ENCODE measurements at places on chromosomes 13 and 19.

DNA sequence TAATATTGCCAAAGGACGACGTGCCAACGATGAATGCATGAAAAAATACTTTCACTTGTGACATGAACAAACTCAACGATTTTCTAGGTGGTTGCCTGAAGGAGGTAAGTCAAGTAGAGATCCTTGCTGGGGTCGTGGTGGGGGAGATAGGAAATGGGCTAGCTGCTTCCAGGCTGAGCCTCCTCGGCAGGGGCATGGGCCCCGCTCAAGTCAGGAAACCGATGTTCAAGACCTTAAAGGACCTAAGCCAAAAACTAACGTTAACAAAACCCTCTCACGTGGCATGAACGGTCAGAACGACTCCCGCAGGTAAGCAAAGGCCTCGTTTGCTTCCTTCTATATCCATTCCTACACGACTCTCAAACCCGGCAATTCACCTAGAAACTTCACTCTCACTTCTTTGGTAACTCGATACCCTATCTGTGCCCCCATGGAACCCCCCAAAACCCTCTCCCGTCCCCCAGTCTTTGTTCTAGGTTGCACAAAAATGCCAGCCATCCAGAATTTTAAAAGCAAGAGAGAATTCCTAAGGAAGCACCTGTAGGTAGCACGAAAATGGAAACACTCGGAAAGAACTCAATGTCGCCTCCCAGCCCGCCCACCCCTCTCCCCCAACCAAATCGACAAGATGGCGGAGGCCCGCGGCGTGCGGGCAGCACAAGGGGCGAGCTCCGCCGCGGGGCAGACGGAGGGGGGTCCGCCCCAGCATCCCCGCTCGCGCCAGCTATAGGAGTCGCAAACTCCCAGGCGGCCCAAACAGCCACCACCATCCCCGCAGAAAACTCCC, 13.6 kb downstream of the ACP4 start:
- no peak for DNase-seq

- no peak for DNase-seq
Observed at GRCh38 chr13:47890146-47890814, 110.8 kb downstream of the SUCLA2 start.

DNA sequence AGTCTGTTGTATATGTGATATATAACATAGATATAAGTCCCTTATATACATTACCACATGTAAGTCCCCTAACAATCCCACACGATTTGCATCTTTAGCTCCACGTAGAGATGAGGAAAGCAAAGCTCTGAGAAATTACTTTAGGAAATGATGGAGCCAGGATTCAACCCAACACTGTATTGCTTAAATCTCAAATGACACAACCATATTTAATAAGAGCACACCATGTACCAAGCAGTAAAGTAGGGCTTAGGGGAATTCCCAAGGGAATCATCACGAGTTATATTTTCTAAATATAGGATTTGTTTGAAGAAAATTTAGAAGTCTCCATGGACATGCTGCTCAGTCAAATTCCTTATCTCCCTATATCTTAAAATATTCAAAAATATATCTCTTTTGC, 61.3 kb upstream of the POMP start:
- DNase-seq: no peak

GRCh38 chr13:22210134-22210930, 539.5 kb downstream of the FGF9 start:
- DNase-seq: no peak

GRCh38 chr13:94058821-94059360, 420.6 kb downstream of the DCT start:
- no peak for DNase-seq

DNA sequence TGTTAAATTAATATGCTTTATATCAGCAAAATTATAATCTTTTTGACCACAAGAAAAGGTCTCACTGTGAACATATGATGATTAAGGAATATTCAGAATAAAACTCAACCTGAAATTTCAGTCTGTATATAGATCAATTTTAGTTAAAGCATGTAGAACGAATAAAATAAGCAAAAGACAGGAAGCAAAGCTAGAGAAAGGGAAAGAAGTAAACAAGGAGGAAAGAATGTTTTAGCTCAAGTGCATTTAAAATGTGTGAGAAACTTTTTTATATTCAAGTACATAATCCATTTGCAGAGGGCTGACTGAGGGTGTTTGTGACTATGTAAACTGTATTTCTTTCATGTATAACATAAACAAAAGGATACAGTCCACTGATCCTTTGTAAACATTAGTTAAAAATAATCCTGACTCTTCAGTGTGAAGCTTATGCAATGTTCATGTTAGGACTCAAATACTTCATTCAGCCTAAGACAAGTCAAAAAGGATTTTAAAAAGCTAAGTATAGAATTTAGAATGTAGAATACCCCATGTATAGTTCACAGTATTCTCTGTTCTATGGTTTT, 472.1 kb downstream of the DIAPH3 start:
- no peak for DNase-seq

DNA sequence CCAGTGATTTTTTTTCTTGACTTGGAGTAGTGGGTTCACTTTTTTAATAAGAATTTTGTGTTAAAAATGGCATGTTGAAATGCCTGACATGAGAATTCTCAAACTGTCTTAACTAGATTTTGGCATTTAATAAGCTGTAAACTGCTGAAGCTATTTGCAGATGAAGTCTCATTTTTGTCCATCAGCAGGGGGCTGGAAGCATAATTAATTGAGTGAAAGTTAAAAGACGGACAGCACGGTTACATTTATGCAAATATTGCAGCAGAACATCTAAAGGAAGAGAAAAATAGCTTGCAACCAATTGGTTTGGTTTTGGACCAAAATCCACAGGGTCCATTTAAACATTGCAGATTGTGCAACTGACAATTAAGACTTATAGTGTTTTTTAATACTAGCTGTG, 837.3 kb upstream of the KLHL1 start:
- no peak for DNase-seq

DNA sequence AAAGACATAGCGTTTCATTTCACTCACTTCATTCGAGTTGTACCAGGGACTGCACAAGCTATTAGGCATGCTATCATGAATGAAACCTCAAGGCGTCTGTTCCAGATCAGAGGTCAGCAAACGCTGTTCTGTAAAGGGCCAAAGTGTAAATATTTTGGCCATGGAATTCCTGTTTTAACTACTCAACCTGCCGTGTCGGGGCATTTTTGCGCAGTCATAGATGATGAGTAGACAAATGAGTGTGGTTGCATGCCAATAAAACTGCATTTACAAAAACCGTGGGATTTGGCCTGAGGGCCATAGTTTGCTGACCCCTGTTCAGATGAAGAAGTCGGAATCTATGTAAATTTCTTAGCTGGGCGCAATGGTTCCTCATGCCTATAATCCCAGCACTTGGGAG, 6.5 kb downstream of the INSR start:
- no peak for DNase-seq

DNA sequence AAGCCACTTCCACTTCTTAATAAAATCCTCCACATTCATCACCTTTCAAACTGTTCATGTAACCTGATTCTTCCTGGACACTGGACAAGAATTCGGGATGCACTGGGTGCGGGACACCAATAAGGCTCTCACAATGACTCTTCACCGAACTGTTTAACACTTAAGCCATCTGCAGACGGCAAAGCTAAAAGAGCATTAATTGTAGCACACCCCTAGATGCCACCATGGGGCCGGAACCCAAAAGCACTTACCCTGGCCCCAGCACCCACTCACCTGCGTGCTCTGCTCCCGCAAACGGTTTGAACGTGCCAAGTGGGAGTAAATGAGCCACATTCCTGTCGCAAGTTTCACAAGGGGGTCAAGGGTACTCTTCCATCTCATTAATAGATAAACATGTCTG, 254.3 kb upstream of the PRR20A start:
- DNase-seq: no peak

GRCh38 chr13:97068151-97068550, 73.9 kb upstream of the OXGR1 start:
- no peak for DNase-seq

DNA sequence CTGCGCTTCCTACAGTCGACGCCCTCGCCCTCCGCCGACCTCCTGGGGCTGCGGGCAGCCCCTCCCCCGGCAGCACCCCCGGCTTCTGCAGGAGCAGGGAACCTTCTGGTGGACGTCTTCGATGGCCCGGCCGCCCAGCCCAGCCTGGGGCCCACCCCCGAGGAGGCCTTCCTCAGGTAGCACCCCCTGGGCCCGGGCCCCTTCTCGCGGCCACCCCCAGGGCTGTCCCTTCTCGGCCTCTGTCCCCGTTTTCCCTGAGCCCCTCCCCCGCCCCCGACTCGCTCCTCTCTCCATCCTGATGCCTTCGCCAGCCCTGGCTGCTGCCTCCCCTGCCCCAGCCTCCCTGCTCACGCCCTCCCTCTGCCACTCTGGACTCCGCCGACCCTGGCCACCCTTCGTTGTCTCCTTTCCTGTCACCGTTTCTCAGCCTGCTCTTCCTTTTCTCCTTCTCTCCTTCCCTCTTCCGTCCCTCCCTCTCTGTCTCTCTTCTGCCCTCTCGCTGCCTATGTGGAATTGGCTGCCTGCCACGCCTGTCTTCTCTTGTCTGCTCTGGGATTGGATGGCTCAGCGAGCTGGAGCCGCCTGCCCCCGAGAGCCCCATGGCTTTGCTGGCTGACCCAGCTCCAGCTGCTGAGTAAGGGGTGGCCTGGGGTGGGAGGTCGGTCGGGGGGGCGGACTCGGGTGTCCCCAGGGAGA, 11.0 kb downstream of the FUZ start:
- no peak for DNase-seq

DNA sequence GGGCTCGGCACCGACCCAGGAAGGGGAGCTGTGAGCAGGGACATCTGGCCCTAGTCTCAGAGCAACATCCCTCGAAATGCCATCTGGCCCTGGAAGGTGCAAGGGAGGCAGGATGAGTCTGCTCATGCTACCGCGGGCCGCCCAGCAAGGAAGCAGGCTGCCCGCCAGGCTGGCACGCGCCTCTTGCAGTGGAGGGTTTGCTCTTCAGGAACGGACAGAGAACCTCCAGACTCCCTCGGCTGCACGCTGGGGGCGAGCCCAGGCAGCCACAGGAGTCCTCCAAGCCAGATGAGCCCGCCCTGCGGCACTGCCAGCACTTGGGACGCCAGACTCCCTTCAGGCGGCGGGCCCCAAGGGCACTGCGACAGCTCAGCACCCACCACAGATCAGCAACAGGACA, 10.1 kb upstream of the ATP8B3 start:
- no peak for DNase-seq

DNA sequence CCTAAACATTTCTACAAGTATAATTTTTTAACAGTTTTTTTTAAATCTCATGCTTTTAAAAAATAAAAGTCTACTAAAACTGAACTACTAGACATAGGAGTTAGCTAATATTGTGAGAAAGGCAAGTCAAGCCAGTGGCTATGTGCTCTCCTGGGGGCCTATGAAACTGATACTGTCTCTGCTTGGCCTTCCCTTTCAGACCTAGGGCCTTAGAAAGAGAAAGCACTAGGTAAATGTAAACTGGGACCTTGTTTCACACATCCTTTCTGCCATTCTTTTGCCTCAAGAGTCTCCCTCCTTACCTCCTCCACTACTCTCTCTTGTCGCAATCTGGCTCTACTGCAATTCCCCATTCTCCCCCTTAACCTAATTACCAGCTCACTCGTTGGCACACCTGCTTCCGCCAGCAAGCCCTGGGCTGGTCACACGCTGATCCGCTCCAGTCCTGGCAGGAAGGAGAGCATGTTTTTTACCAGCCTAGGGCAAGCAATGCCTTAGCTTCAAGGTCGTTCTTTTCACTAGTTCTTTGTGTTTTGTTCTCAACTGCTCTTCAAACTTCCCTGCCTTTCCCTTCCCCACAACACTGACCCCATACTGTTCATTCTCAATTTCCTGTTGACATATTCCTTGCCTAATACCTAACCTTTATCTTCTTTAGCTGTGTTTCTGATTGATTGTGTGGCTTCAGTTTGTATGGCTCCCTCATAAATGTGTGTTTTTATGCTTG, 23.1 kb downstream of the TBC1D4 start:
- DNase-seq: no peak

DNA sequence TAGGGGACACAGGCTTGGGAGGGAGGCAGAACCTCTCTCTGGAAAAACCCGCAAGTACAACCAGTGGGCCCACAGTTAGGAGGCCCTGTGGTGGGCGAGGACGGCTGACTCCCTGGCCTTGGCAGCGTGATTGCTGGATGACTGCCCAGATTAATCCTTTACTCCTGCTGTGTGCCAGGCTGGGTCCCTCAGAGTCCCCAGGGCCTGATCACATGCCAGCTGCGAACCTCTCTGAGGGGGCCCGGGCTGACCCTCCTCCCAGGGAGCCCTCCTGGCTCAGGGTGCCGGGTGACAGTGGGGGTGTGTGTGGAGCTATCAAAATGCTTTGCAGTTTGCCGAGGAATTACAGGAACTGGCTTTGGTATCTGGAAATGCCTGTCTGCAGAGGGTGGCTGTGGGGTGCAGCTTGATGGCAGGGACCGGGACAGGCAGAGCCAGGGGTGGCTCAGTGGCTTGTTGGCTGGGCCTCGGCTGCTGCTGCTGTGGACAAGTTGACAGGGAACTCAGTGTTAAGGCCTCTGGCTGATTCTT, 48.9 kb downstream of the DNM2 start:
- DNase-seq: no peak

GRCh38 chr19:28196961-28197360, 1016.0 kb downstream of the UQCRFS1 start:
- DNase-seq: no peak

GRCh38 chr13:44334751-44335150, 38.9 kb upstream of the SERP2 start:
- DNase-seq: no peak

DNA sequence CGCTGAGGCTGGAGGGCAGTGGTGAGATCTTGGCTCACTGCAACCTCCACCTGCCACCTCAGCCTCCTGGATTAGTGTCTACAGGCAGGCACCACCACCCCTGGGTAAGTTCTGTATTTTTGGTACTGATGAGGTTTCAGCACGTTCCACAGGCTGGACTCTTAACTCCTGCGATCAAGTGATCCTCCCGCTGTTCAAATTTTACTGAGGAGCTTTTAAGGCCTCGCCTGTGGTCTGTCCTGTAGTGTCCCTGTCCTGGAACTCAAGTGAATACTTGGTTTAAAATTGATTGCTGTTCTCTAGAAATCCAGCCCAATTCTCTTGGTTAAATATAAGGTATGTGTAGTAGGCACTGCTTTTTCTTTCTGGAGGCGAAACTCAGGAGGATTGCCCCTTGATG, 65.2 kb downstream of the DPRX start:
- no peak for DNase-seq

DNA sequence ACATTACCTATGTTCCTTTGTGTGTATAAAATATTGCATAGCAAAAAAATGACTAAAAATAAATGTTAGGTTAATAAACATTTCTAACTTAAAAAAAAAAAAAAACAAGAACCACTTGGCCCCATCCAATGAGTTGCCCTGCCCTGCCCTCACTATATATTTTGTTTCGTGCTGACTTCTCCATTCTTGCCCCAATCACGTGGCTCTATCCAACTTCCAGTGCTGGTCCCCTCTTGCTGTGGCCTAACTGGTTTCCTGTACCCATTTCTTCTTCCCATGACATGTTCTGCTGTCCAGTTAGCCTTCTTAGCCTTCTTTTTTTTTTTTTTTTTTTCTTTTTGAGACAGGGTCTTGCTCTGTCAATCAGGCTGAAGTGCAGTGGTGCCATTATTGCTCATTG, 151.6 kb downstream of the FOXO1 start:
- DNase-seq: no peak

- DNase-seq: no peak
Observed at GRCh38 chr13:99970651-99971575, 654 bp downstream of the ZIC5 start.
